ENCODE measurements at places on chromosomes 12 and 14.

DNA sequence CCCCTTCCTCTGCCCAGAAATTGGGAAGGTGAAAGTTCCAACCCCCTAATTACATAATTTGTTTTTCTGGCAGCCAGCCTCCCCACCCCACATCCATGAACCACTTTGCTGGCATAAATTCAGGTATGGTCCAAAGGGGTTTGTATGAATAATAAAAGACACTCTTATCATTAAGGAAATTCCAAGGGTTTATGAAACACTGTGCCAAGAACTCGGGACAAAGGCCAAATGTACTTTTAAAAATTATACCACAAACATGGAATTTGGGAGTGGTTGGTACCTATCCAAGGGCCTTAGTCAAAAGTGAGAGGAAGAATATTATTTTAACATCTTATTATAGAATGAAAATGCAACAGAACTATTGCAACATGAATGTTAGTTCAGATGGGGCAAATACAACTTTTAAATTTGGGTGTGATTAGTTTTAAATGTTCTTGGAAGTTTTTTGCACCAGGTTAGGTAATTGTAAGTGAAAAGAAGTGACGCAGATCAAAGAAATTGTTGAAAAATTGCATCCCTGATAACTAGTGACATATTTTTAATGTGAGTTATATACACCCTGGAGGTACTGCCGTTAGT is 217.8 kb downstream of the TMEM117 start:
- DNase-seq, result no peak

DNA sequence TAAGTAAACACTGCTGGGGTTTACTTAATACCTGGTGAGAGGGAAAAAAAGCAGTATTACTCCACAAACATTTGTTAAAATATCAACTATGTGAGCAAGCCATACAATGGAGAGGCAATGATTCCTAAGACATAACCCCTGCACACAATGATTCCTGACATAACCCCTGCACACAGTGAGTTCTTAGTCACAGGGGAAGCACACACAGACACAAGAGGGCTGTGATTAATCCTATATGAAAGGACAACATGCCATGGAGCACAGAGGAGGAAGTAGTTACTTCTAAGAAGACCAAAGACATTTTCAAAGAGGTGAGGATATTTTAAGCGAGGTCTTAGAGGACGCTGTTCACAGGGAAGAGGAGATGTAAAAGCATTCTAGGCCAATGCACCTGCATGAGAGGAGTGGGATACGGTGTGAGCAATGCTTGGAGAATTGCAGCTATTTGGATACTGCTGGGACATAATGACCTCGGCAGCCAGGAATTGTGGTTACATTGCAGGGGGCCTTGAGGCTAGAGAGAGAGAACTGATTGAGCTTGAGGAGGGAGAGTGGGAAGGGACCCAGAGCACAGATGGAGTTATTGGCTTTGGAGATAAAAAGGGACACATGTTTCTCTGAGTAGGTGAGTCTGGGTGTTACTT is 211.9 kb downstream of the APAF1 start:
- DNase-seq, result no peak

- DNase-seq, result no peak
Measured at GRCh38 chr14:34050606-34051005, 99.7 kb upstream of the EGLN3 start.

GRCh38 chr14:72892879-72893635 is 844 bp downstream of the DPF3 start:
- no peak for DNase-seq

GRCh38 chr14:53894456-53894855 is 62.2 kb downstream of the BMP4 start:
- no peak for DNase-seq

DNA sequence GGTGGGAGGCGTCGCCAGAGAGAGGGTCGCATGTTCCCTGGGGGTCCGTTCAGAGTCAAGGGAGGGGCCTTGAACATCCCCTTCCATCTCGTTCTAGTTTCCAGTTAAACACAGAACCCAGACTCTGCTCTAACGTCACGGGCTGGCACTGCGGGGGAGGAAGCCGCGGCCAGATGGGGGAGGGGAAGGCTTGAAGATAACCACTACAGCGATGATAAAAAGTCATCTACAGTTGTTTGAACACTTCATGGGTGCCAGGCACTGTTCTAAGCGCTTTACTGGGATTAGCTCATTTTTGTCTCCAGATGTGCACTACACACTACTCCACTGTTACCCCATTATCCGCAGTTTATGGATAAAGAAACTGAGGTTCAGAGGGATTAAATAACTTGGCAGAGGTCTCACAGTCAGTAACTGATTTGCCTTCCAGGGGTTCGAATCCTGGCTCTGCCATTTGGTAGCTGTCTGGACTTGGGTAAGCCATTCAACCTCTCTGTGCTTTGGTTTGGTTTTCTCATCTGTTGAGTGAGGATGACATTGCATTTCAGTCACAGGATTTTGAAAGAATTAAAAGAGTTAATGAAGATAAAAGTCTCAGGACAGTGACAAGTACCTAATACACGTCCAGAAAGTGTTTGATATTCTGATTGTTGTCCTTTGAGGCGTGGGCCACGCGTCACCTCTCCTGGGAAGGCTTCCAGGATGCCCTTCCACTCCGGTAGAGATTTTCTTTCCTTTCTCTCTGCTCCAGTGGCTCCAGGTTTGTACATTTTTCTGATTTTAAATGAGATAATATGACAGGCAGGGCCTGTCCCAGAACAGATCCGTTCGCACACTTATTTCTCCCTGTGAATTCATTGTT is 798 bp upstream of the RASAL1 start:
- DNase-seq, result peak; percentile 32

DNA sequence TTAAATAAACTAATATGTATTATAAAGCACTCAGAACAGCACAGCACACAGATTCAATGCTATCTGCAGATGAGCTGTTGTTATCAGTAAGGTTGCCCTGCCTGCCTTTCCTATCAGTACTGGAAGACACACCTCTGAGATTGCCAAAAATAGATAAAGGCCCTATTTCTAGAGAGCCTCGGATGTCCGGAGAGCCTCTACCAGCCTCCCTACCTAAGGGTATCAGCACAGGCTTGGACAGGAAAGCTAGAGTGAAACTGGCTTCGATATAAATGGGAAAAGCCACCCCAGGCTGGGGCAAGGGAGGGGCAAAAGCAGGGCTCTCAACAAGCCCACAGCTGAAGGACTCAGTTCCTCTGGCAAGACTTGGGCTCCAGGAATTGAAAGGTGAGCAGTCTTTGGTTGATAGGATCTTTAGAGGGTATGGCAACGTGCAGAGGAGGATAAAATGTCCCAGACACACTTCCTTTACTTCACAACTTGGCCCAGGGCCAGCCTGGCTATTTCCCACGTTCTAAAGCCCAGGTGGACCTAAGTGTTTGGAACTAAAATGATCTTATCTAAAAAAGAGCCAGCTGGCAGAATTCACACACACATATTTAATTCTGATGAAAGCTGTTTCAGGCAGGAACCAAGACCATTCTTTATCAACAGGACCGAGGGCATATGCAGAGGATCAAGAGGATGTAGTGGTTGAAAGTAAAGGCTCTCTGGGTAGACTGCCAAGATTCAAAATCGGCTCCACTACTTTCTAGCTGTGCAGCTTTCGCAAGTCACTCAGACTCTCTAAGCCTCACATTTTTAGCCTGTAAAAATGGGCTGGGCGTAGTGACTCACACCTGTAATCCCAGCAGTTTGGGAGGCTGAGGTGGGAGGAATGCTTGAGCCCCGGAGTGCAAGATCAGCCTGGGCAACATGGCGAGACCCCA is 37.8 kb upstream of the ITPR2 start:
- peak; percentile 52 for DNase-seq

- no peak for DNase-seq
Measured at GRCh38 chr12:32201976-32202375, 95.3 kb downstream of the BICD1 start.

GRCh38 chr14:104926619-104927431 is 2.1 kb downstream of the PLD4 start:
- peak; percentile 59 for DNase-seq

- DNase-seq, result peak; percentile 68
Measured at GRCh38 chr12:6229224-6230218, 29.3 kb downstream of the CD9 start.

DNA sequence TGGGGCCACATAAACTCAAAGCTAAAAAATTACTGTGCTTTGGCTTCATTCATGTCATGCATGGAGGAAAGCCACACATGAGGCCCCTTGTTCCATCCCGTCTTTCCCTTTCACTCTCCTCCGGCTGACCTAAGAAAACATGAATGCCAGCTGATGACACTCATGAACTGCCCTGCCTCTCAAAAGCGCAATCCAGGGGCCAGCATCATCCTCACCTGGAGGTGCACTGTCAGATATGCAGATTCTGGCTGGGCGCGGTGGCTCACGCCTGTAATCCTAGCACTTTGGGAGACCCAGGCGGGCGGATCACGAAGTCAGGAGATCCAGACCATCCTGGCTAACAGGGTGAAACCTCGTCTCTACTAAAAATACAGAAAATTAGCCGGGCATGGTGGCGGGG is 116.1 kb upstream of the FOXN3 start:
- DNase-seq, result no peak

DNA sequence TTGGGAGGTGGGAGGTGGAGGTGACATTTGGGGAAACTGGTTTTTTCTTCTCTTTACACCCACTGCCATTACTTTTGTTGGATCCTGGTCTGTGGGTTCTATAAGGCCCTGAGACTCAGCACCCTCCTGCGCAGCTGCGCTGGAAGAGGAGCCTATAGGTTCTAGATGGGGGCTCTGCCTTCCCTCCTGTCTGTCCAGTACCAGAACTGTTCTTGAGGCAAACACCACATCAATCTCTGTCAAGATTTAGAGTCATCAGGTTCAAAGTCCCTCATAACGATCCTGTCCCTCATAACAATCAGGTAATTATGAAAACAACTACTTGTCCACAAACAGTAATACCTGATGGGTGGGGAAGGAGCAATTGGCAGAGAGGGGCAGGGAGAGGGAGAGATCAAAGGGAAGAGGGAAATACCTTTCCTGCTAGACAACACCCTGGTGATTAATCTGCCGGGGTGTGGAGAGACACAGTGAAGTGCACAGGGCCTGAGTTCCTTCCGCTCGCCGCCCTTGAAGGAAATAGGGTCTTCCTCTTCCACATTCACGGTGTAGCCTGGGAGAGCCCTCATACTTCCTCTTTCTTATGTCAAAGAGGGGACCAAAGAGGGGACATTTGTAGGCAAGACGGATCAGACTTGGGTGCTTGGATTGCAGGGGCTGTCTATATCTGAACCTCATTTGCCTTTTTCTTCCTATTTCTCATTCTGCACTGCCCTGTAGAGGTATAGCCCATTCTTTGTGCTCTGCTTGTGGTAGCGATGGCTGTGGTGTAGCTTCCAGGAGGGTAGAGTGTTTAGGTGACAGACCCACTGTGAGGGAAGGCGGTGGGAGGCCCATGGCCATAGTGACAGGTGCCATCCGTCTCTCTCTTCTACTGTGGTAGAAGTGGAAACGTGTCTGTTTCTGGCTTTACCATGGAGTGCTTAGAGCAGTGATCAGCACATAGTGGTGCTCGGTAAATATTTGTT is 12.6 kb downstream of the GPRC5A start:
- no peak for DNase-seq

DNA sequence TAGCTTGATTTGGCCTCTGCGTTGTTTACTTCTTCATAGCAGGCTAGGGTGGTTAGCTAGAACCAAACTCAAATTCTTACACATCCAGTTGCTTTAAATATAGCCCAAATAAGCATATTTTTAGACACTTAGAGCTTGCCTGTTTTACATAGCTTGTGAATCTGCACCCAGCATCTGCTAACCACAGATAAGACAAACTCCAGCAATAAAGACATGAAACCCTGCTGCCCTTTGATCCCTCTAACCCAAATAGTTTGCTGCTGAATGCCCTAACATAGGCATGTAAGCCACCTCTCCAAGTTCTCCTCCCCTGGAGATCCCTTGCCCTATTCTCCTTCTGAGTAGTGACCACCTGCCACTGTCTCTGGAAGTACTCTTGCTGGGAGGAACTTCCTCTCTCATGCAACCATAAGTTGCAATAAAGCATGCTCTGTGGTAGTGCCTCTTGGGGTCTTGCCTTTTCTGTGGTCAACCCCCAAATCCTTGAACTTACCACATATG is 185.6 kb downstream of the TMEM117 start:
- no peak for DNase-seq

DNA sequence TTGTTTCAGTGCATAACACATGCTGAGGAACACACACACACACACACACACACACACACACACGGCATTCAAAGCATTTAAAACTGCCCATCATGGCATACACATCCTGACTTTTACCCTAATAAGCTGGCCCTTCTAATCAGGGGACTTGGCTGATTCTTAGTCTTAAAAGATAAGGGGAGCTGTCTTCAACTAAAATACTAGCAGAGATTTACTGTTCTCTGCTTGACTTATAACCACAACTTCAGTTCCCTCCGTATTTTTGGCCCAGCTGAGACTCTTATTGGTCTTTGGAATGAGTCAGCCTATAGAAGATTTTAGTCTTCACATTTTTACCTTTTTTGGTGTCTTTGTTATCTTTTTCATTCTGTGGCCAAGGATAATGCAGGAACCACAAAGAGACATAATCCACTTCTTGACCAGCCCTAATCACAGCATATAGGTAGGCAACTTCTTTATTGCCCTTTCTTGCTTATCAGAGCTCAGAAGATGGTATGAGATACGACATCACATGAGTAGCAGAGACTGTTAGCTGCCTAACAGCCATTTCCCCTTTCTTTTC is 25.1 kb upstream of the SLC8A3 start:
- no peak for DNase-seq

DNA sequence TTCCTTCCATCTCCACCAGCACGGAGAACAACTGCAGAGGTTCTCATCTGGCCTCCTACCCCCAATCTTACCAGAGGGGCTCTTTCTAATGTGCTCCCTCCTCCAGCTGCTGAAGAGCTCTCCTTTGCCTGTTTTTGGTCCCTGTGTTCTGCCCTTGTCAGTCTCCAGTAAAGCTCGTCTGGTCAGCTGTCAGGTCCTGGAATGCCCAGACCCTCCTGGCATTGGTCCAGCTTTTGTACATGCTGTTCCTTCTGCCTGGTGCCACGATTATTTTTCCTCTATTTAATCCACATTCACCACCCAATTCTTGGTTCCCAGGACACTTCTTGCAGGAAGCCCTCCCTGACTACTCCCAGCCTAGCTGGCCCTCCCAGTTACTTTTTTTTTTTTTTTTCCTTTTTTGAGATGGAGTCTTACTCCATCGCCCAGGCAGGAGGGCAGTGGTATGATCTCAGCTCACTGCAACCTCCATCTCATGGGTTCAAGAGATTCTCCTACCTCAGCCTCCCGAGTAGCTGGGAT is 6.5 kb downstream of the SLC8B1 start:
- DNase-seq, result no peak

DNA sequence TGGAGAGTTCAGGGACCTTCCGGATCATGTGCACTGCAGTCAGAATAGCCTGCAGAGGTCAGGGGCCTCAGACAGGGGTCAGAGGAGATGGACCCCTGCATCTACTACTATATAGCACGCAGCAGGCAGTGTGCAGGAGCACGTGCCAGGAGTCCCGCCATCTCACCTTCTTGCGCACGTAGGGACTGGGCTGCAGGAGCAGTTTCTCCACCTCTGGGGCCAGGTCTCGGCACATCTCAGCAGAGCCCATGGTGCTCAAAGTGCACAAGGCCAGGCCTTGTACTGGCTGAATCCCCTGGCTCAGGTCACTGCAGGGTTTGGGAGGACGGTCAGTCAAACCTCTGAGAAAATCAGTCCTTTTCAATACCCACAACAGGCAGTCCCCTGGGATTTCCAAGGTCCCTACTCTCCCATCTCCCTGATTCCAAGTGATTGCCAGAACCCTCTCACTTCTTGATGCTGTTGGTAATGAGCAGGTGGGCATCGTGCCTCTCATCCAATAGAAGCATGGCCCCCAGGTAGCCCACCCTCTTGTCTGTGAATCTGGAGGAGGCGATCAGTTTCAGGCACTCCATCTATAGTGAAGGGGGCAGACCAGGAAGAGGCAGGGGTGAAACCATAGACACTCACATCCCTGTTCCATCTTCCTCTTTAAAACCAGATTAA is 1.3 kb downstream of the AP1G2 start:
- DNase-seq, result no peak

- DNase-seq, result no peak
Measured at GRCh38 chr12:88063375-88063774, 34.2 kb upstream of the C12orf50 start.
